ENCODE measurements at places on chromosomes 1 and 21.
A peak's percentile ranks its signal among the peaks of the same experiment; 100 is the strongest.

- no peak for DNase-seq
These were observed 661.8 kb downstream of the MATN1 start for GRCh38 chr1:30061292-30062220.

DNA sequence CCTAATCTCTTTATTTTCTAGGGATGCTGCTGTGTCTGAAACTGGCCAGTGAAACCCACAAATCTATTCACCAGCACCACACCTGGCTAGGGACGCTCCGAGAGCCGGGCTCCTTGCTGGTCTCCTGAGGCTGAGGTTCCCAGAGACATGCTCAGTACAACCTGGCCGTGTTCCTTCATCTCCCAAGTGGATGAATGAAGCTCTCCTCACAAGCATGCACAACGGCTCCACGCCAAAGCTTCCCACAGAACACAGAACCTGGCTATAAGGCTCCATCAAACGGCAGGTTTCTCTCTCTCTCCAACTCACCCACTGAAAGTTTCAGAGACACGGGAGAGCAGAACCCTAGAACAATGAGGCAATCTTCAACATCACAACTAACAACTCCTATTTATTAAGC is 82.3 kb downstream of the TIAM1 start:
- no peak for DNase-seq

DNA sequence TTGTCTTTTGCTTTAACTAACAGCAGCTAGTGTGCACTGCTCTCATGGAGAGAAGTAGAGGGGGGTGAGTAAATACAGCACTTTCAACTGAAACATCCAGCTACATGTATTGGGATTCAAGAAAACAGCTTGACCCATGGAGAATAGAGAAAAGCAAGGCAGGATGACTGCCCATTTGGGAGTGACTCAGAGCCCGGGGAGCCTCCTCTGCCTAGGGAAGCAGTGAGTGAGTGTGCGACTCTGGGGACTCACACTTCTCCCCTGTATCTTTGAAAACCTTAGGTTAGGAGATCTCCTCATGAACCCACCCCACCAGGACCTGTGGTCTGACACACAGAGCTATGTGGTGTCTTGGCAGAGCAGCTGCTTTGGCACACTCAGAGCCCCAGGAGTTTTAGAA is 82.0 kb upstream of the PTGFR start:
- DNase-seq, result no peak

GRCh38 chr21:41817228-41817627 is 50.4 kb upstream of the RIPK4 start:
- peak; percentile 40 for DNase-seq

DNA sequence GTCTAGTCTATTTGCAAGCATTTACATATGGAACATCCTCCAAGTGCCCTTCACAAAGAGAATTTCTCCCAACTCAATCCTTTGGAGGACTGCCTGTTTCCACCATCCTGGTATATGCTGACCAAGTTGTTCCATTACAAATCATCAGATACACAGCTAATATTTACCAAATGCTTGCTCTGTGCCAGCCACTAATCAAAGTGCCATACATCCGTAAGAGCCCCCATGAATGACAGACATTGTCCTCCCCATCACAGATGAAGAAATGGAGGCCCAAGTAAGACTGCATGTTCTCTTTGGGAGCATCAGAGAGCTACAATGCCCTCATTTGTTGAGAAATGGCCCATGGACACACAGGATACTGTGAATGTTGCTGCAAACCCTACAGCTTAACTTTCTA is 130.0 kb upstream of the BACE2 start:
- DNase-seq, result no peak

DNA sequence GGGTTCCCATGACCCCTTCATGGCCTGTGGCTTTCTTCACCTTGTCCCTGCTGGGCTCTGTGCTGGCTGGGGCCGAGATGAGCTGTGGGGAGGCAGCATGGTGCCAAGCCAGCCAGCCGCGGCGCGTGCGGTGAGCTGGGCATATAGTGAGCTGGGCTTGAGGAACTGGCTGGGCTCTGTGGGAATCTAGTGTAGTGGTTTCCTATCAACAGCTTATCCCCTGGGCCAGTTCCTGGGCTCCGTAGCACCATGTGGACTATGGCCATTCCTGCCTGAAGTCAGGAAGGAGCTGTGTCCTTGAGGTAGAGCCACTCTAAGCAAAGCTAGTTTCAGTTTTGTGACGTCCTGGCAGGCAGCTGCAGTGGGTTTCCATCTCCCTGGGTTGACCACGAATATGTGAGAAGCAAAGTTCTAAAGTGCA is 1.8 kb downstream of the NCMAP start:
- no peak for DNase-seq

DNA sequence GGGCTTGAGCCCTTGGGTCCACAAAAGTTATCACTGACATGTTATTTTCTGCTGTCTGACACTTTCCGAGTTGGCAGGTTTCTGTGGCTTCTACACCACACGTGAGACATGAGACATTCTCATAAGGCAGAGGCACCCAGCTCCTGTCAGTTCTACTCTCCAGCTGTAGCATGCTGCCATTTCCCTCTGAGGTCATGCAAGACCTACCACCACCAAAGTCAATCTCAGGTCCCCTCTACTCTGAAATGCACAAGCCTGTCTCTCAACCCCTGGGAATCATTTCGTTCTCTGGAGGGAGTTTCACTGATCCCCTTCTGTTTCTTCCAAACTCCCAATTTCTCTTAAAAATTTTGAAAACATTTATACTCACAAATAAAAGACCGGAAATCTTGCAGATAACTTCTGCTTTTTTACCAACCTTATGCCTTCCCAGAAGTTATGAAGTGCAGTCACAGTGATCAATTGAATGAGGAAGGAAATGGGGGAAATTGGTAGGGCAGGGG is 39.5 kb upstream of the CR2 start:
- DNase-seq, result no peak

- DNase-seq, result no peak
These were observed 120.1 kb downstream of the ASTN1 start for GRCh38 chr1:177044390-177044789.

- DNase-seq, result no peak
These were observed 340.1 kb downstream of the SETD4 start for GRCh38 chr21:35720208-35720731.

DNA sequence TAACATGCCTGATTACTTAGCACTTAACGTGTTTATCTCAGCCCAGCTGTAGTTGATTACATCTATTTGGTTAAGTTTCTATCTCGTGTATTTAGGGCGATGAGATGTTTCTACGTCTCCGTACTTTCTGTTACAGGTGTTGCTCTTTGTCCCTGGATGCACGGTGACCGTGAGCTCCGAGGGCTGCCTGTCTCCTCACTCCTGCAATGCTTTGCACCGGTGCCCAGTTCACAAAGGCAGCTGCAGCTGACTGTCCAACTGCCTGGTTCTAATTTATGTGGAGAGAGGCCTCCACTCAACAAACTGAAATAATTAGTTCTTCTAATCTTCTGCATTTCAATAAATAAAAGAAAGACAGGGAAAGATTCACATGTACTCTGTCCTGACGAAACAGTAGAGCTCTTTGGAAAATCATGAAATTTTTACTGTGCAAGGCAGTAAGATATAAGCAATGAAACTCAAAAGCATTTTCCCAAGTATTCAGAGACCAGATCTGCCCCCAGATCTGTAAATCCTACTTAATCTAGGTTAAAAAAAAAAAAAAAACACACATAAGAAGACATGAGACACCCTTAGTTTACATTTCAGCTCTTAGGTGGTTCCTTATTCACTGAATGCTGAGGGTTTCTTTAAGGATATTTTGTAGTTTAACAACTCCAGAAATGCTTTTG is 108.2 kb downstream of the TGFBR3 start:
- peak; percentile 56 for DNase-seq

- peak; percentile 67 for DNase-seq
These were observed 67.3 kb upstream of the CNTN2 start for GRCh38 chr1:204975568-204976235.

DNA sequence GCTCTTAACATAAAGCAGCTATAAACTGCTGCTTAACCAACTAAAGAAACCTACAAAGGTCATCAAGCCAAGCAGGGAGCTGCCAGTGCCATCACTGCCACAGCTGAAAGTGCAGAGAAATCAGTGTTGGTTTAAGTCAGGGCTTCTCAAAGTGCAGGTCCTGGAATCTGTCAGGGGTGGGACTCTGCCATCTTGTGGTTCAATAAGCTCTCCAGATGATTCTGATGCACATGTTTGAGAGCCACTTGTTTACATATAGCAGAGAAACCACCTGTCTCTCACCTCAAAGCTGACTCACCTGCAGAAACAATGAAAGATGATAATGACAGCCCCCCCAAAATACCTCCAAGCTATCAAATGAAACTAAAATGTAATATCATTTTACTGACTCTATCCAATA is 49.3 kb downstream of the SH3GLB1 start:
- peak; percentile 78 for DNase-seq

DNA sequence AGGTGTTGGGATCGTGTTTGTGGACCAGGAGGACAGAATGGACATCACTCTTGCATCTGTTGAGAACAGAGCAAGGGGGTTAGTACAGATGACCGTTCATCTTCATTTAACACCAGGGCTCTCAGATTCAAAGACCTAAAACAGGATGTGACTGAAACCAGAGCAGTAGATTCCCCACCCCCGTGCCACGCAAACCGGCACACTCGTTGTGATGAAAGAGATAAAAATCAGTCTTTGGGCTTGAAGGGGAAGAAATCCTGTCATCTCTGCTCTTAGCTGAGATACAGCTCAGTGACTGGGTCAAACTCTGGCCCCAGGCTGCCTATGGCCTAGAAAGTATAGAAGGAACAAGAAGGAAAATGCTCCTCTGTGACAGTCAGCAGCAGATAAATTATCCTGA is 146.2 kb upstream of the KRTAP19-8 start:
- no peak for DNase-seq

GRCh38 chr1:1370771-1371300 is 4.2 kb downstream of the AURKAIP1 start:
- DNase-seq, result no peak

DNA sequence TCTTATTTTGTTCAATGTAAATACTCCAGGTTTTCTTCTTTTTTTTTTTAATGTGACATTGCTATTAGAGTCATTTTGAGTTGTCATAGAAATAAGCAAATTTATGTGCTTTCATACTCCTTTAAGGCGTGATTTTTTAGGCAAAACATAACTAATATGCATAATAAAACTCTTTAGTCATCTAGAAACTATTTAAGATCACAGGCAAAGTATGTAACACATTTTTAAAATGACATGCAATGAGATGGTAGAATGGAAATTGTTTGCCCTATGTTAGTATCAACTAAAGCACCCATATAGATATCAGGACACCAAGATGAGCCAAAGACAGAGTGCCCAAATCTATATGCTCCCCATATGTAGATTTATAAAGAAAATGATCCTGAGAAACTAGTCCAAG is 41.5 kb upstream of the SGIP1 start:
- no peak for DNase-seq

DNA sequence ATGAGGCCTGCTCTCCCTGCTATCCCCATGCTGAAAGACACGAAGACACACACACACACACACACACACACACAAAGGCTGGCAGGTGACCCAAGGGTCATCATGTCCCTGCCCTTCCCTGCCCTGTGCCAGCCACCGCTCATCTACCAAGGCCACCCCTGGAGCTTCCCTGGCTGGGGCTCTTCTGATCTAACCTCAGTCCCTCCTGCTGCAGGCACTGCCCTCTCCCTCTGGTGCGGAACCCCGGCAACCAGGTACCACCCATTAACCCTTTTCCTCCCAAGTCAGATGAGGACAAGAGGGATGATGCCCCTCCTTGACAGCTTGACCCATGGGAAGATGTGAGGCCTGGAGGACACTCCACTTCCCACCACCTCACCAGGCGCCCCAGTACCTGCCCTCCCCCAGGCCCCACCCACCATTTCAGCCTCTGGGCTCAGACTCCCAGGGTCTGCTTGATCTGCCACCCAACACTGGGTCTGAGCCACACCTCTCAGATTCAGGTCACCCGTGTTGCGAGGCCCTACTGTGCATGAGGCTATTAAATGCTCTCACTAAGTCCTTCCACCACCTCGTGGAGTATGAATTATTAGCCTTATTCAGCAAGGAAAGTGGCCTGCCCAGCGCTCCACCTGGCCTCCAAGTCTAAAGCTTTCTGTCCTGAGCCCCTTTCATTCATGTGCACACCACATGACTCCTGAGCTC is 2.5 kb downstream of the SDC3 start:
- no peak for DNase-seq

GRCh38 chr1:101131239-101131843 is 105.5 kb upstream of the S1PR1 start:
- DNase-seq, result no peak

GRCh38 chr1:54376430-54377039 is 29.7 kb downstream of the SSBP3 start:
- DNase-seq, result no peak

DNA sequence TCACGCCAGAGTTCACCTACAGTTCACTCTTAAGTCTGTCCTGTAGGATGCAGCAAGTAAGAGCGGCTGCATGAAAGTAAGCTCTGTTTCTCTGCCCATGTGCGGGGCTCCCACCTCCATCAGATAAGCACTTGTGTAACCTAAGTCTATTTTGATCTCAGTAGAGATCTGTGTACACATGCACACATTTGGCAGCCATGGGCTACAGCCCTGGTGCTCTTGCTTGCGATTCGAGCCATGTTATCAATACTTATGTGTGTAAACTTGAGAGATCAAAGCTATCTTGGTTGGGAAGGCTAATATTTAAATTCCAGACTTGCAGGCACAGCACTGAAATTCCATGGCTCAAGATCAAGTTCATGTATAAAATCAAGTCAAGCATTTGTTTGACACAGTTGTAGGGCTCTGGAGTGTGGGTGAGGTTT is 244.7 kb upstream of the FGGY start:
- DNase-seq, result no peak

GRCh38 chr1:155697046-155697445 is 8.2 kb downstream of the DAP3 start:
- no peak for DNase-seq

GRCh38 chr21:38861056-38861455 is 55.3 kb downstream of the ETS2 start:
- DNase-seq, result peak; percentile 66

- DNase-seq, result no peak
These were observed 7.9 kb upstream of the SH3GLB1 start for GRCh38 chr1:86696522-86696921.

Data from NCI-H1417 (cell line).